ENCODE measurements at places on chromosomes 7 and 10. TPM values are rescaled to one million over a fixed set of nuclear protein-coding genes. Genes with fewer than 3 reads are reported as not detected.

DNA sequence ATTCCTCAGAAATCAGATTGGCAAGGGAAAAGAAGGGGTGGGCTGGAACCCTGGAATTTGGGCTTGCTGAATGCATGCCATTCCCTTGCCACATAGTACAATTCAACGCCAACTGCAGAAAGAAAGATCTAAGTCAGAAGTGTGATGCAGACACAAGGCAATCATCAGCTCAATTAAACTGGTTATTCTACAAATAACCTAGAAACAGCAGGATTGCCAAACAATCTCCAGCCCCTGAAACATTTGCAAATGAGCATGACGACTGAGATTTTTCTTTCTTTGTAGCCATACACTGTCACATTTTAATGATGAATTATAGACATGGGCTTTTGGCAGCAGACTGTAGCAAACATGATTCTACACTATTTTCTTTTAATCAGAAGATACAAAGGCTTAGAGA, 16.5 kb upstream of the CREB5 start:
- DNase-seq = no peak

CADPS2 gene
- 37.1 TPM for total RNA-seq

DNA sequence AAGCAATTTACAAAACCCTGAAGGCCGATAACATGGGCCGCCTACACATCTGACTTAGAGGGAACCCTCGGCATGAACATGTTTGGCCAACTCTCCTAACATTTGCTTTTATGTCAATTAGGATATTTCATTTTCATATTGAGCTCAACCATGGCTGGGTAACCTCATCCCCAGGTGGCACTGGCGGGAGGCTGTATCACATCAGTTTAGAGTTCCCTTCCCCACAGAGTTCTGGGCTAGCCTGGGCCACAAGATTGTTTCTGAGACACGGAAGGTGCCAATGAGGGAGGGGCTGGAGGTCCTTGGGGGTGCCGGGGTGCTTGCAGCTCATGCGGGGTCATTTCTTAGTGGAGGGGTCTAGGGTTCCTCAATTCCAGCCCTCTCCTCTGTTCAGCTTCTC, 386.5 kb upstream of the MKI67 start:
- DNase-seq = no peak

DNA sequence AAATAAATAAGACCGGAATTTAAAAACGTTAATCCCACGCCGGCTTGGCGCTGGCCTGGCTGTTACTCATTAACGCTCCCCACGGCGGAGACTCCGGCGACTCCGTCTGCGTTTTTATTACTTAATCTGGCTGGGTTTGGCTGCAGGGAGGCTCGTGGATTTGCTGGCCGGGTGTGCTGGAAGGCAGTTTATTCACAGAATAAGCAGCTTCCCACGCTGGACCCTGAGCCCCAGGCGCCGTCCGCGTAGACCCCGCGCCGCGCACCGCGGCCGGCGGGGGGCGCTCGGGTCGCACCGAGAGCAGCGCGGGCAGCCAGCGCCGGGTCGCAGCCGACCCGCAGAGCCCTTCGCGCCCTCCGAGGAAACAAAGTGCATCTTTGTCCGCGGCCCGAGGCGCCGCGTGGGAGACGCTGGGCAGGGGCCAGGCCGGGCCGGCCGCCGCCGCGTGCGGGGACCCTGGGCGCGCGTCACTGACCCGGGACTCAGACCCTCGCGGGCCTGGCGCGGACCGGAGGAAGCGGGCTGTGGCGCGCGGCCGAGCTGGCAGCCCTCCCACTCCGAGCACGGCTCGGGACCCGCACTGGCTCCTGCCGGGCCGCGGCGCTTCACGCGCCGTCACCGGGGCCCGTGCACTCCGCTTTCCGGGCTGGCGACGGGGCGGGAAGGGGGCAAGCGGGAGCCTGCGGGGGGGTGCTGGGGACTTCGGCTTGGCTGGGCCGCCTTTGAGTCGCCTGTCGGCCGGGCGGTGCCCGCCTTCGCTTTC, 587 bp upstream of the GRK5 start:
- DNase-seq = peak; percentile 82

- DNase-seq = no peak
These were observed 151.2 kb downstream of the MPP7 start for GRCh38 chr10:28151636-28152035.
